ENCODE measurements at places on chromosomes 7 and 10.

- DNase-seq = no peak
Measured at GRCh38 chr10:74753442-74754211, 72.8 kb upstream of the KAT6B start.

DNA sequence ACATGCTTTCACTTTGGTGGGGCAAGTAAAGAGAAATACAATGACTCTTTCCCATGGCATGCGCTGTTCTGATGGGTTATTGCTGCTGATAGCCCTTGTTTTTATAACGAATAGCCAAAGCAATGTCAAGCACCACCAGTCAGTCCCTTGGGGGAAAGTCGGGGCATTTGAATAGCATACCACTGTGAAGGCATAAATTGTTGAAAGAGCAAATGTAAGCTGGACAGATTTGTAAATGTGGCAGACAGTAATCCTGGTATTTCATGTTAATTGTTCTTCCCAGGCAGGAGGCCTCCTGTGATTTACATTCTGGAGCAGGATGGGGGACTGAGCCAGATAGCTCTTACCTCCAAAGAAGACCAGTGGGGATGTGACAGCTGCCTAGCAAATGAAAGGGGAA lies 293.3 kb downstream of the ADRA2A start:
- no peak for DNase-seq

GRCh38 chr7:70154521-70155180 lies 556.4 kb downstream of the AUTS2 start:
- DNase-seq = no peak

- DNase-seq = no peak
Measured at GRCh38 chr10:124305131-124305530, 113.6 kb downstream of the OAT start.

- no peak for DNase-seq
Measured at GRCh38 chr7:23685731-23686130, 5.7 kb downstream of the FAM221A start.

DNA sequence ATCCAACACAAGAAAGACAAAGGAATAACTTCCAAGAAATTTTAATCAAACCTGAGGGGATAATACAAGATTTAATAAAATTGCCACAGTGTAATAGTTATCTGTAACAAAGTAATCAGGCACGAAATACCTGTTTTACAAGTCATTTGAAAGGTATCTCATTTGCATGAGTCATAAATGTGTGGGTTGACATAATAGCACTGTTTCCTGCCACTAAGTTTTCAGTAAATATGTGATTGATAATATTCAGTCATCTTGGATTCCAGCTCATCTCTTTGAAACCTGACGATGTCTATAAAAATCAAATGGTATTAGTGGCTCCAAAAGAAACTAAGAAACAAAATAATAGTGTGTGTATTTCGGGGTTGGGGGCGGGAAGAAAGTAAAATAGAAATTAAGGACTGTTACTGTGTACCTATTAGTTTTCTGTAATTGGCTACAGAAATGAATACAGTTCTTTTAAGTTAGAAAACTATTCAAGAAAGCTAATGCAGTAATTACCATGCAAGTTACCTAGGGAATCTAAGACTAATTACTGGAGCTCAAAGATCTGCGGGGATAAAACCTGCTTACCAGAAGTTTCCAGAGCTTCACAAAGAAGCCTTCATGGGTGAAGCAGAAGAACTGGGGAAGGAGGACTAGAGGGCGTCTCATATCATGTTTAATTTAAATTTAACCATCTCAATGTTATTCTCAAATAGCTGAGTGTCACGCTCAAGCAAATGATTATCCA lies 100.7 kb downstream of the ST8SIA6 start:
- DNase-seq = no peak

DNA sequence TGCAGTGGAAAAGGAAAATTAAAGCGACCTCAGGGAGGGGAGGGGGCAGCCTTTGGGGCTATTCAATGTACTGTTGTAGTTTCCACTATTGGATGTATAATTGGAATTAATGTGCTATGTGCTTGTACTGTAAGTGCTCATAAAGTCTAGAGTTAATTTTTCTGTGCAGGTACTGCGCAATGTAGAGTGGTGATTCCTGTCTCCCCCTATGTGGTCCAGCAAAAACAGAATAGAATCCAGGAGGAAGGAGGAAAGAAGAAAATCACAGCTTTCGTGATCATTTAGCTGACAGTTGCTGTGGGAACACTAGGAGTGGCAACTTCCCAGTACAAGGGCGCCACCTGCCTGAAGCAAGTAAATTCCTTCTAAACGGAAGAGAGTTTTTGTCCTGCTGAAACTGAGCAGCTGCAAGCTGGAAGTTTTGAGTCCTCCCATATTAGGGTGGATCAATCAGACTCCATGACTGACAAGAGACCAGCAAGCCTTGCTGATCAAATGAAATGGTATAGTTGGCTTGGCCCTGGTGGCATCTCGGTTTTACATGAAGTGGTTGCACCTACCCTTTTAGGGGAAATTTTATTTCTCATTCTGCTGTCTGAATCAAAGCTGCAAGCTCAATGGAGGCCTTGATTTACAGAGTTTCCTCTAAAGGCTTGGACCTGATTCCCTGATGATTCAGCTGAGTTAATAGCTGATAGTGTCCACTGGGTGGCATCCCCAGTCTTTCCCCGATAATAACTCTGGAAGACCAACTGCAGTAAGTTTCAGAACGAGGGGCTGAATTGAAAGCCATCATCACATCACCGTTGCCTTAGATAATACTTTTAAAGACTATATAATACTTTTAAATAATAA lies 299.8 kb downstream of the HGF start:
- no peak for DNase-seq

GRCh38 chr10:85927952-85928665 lies 438.5 kb downstream of the GRID1 start:
- no peak for DNase-seq

GRCh38 chr7:3157566-3158287 lies 114.1 kb upstream of the CARD11 start:
- no peak for DNase-seq

DNA sequence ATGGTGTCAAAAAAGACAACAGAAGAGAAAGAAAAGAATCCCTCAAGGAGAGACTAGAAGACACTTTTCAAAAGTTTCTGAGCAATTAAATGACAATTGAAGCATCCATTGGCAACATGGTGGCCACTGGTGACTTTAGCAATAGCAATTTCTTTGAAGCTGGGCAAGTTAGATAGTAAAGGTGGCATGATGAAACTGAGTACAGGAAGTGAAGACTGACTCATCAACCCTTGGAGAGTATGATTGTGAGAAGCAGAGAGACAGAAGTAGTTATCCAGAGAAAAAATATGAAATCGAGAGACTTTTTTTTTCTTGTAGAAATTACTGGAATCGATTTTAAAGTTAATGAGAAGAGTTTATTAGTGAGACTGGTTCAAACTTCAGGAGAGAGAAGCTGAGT lies 52.5 kb downstream of the DGKB start:
- DNase-seq = no peak

GRCh38 chr10:52542906-52543305 lies 228.8 kb downstream of the DKK1 start:
- no peak for DNase-seq
